H1 (cell line): ENCODE measurements at places on chromosomes 7 and 10. TPM values are rescaled to one million over a fixed set of nuclear protein-coding genes. Genes with fewer than 3 reads are reported as not detected.

GRCh38 chr10:95392681-95393164 is 101.9 kb upstream of the PDLIM1 start:
- H3K4me1 ChIP-seq: no peaks in the 10 kb centered on the region
- H3K27ac ChIP-seq: no peak overlapping the region
- H3K36me3 ChIP-seq: peaks cover 15% of the 10 kb centered on the region
- no peak overlapping the region for H3K4me3 ChIP-seq
- H3K27me3 ChIP-seq: no peaks in the 10 kb centered on the region

DNA sequence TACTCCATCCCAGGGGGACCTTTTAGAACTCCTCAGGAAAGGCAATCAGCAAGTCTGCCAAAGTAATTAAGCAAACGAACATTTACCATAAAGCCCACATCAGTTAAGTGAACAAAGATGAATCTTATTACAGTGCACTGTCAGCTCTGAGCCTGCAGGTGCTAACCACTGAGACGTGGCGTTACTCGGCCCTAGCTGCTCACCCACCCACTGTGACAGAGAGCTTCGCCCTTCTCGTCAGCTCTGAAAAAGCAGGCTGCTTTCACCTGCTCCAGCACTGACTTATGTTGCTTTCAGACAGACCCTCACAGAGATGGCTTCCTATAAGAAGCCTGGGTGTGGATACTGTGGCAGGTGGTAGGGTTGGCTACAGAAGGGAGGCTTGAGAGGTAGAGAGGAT is 57.7 kb upstream of the KCNIP2 start:
- H3K4me3 ChIP-seq: no peak overlapping the region
- peaks cover 6% of the 10 kb centered on the region for H3K4me1 ChIP-seq
- H3K36me3 ChIP-seq: no peaks in the 10 kb centered on the region
- no peak overlapping the region for H3K27ac ChIP-seq
- no peaks in the 10 kb centered on the region for H3K27me3 ChIP-seq

NEUROG3 gene
- 0.31 TPM in 1 of 2 replicates, not detected in the other for total RNA-seq

PHYHIPL gene
- total RNA-seq: 0.33 and 0.48 TPM in 2 replicates

OPN1SW gene
- not detected in 2 replicates for total RNA-seq
